ENCODE measurements at places on chromosomes 5 and 9.

GRCh38 chr5:22908129-22908528 lies 55.0 kb upstream of the CDH12 start:
- DNase-seq = peak; percentile 64

DNA sequence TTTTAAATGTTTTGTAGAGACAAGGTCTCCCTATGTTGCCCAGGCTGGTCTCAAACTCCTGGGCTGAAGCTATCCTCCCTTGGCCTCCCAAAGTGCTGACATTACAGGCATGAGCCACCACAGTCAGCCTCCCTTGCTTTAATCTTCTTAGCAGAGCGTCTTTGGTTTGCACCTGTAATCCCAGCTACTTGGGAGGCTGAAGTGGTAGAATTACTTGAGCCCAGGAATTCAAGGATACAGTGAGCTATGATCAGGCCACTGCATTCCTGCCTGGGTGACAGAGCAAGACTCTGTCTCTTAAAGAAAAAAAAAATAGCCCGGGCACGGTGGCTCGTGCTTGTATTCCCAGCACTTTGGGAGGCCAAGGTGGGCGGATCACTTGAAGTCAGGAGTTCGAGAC lies 27.8 kb downstream of the UBE2D2 start:
- no peak for DNase-seq

DNA sequence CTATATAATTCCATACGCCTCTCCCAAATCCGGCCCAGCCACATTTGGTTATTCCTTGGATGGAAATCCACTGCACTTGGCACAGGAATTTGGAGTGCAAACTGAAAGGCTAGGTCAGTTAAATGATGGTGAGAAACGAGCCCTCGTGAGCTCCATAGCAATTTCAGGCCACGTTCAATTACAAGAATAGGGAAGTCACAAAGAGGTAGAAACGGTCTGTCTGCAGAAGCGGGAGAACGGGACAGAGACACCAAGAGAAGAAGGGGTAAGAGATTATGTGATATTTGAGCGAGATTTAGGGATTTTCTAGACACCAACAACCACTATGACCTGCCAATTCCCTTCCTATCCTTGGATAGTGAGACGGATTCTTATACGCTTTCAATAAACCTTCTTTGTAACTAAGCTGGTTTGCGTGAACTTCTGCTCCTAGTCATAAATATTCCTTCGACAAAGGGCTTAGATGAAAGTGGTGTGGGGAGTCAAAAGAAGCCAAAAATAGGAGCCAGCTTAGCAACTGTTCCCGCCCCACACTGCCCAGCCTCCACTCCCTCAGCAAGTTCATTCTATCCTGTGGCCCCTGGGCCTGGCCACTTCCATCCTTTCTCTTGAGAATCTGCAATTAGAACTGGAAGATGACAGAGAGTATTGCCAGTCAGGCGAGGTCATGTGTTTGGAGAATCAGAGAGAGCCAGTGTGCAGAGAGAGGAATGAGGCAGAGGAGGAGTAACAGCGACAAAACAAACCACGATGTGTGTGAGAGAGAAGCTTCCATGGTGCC lies 118.4 kb downstream of the ZNF608 start:
- DNase-seq = no peak

GRCh38 chr5:73615085-73615484 lies 10.9 kb upstream of the ARHGEF28 start:
- DNase-seq = no peak

- no peak for DNase-seq
Measured at GRCh38 chr5:68272289-68272688, 56.7 kb downstream of the PIK3R1 start.

DNA sequence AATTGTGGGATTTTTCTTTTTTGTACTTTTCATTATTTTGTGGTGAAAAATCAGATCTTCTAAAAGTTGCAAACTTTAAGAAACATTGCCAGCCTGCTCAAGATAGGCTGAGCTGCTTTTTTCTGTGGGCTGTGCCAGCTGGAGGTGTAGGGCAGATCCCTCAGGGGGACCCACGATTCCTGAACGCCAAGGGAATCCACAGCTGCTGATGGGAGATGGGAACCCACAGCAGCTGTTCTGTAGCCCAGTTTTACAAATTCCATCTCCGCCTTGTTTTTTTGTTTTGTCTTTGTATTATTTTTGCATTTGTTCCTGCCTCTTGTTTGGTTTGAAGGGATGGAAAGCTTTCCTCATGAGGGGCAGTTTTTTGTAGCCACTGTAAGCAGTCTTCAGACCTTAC lies 91.0 kb downstream of the WWC1 start:
- no peak for DNase-seq

DNA sequence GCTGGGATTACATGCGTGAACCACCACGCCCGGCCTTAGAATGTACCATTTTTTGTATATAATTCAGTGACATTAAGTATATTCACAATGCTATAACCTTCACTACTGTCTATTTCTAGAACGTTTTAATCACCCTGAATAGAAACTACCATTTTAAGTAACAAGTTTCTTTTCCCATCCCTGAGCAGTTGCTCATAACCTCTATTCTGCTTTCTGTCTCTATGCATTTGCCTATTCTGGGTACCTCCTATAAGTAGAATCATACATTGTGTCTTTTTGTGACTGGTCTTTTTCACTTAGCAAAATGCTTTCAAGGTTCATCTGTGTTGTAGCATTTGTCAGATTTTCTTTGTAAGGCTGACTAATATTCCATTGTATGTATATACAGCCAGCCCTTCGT lies 39.9 kb downstream of the DDX46 start:
- DNase-seq = no peak

All from fibroblast of skin of right biceps (primary cell).